Endodermal cell (in vitro differentiated cells): ENCODE measurements at places on chromosomes 5 and 9.

GRCh38 chr5:62346748-62347147 lies 40.7 kb downstream of the KIF2A start:
- DNase-seq: no peak

- no peak for DNase-seq
These were observed 335.2 kb downstream of the CWC27 start for GRCh38 chr5:65103756-65104440.

DNA sequence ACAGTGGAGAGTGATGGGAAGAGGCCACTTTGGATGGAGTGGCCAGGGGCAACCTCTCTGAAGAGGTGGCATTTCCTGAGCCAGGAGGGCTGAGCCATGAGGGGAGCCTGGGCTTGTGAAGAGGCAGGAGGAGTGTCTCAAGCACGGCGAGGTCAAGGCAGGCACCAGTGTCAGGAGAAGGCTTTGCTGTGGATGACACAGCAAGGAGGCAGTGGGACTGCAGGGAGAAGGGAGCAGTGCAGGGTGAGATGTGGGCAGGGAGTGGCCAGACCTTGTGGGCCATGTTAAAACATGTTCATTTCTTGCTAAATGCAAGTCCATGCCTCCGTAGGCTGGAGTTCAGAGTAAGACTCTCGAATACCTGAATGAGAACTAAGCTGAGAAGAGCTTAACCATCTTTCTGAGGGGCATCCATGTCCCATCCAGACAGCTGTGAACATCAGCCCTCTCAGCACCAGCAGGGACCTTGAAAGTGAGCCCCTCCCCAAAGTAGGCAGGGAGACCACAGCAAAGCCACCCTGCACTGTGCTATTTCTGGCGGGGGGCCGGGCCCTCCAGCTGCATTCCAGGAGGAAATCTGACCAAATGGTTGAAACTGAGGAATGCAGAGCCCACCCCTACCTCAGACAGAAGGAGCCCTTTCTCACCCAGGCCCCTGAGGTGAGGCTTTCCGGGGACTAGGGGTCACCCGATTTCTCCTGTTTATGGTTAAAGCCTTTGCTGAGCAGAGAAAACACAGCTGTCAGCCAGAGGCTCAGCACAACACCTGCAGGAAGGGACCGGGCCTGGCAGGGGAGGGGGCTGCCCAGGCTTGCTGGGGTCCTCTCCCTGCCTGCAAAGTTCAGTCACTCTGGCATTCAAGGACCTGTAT lies 16.1 kb upstream of the ARSI start:
- DNase-seq: no peak

- DNase-seq: no peak
These were observed 362.0 kb downstream of the PRELID2 start for GRCh38 chr5:145473042-145473642.

- no peak for DNase-seq
These were observed 50.5 kb upstream of the RNU6ATAC start for GRCh38 chr9:134214766-134215419.
